ENCODE measurements at places on chromosomes 1 and 21. TPM values are rescaled to one million over a fixed set of nuclear protein-coding genes. Genes with fewer than 3 reads are reported as not detected.

GRCh38 chr1:2194898-2195673 is 514 bp upstream of the FAAP20 start:
- DNase-seq, result peak; percentile 89

DNA sequence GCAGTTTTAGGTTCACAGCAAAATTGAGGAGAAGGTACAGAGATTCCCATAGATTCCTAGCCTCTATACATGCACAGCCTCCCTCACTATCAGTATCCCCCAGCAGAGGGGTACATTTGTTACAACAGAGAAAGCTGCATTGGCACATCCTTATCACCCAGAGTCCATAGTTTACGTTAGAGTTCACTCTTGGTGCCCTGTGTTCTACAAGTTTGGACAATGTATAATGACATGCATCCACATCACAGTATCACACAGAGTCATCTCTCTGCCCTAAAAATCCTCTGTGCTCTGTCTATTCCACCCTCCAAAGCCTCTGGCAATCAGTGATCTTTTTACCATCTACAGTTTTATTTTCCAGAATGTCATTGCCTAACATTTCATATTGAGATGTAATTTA is 22.3 kb upstream of the RGS16 start:
- no peak for DNase-seq

- DNase-seq, result no peak
These were observed 40.6 kb downstream of the ERI3 start for GRCh38 chr1:44314452-44314851.

GRCh38 chr21:16538936-16539440 is 809.2 kb downstream of the USP25 start:
- no peak for DNase-seq

DNA sequence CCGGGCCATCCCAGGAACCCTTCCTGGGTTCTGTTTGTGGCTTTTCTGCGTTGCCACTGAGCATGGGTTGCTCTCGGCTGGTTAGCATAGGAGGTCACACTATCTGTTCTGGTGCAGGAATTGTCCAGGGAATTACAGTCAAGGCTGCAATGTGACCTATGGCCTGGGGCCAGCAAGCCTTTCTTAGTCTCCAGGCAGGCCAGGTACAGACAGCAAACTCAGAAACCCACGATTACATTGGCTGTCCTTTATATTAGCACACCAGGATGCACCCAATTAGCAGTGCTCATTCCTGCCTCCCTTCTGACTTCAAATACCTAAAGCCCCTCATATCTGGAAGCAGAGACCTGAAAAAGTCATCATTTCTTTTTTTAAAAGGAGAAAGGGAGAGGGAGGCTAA is 55.2 kb downstream of the CD247 start:
- no peak for DNase-seq

DNA sequence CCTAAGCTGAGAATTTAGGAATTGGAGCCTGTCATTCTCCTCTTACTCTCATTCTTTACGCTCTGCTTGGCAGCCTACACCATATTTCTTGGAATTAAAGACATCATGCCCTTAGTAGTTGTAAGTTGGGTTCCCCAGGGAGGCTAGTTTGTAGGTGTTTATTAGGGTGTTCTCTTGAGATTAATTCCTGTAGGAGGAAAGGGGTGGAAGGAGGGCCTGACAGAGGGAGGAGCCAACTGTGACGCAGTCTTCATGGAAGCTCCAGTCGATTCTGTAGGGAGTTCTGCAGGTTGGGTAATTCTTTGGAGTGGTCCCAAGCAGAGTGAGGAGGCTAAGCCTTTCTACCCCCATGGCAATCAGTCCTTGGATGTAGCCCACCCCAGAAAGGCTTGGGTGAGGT is 111.4 kb downstream of the HHAT start:
- no peak for DNase-seq

- DNase-seq, result no peak
These were observed 899.2 kb downstream of the NCAM2 start for GRCh38 chr21:21897275-21897883.

DNA sequence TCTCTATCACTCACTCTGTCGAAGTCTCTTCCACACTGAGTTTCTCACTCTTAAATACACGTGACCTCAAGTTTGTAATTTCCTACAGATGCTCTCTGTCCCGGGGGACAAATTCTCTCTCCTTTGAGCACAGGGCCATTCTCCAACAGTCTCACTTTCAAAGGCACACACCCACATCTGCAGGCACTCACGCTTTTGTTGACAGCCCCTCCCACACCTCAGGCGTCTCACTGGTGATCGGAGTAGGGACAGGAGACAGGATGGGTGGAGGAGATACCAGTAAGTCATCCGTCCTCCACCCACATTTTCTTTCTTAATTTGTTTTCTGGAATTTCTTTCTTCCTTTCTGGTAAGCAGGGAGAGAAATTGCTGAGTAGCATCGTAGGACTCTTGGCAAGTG is 40.6 kb upstream of the GREM2 start:
- DNase-seq, result no peak

Gene SPRR1B
- not detected for total RNA-seq

Gene KDF1
- total RNA-seq, result not detected

All from ovary (tissue), 10 donors.